Kidney (tissue), 22 donors: ENCODE measurements at places on chromosomes 12 and 14. TPM values are rescaled to one million over a fixed set of nuclear protein-coding genes. Genes with fewer than 3 reads are reported as not detected.

ATL1 gene
- 5.9 TPM for total RNA-seq

KCNC2 gene
- not detected for total RNA-seq

BATF gene
- 3.7 TPM for total RNA-seq

CLEC7A gene
- total RNA-seq = 20.0 TPM

GALC gene
- 29.4 TPM for total RNA-seq

EIF2S3B gene
- 1.5 TPM for total RNA-seq

RNASE1 gene
- 201 TPM for total RNA-seq

SLC25A47 gene
- total RNA-seq = not detected

RNU4-1 gene
- total RNA-seq = 3,016 TPM

KRT83 gene
- not detected for total RNA-seq

SLCO1C1 gene
- 0.91 TPM for total RNA-seq

POU6F1 gene
- total RNA-seq = 20.0 TPM

COCH gene
- total RNA-seq = 1.6 TPM

KRT2 gene
- not detected for total RNA-seq

OR4E1 gene
- not detected for total RNA-seq

CMKLR1 gene
- 25.7 TPM for total RNA-seq

METAP2 gene
- 65.7 TPM for total RNA-seq

GALNT9 gene
- total RNA-seq = 20.7 TPM

DIO3 gene
- total RNA-seq = 0.94 TPM

VSIG10 gene
- total RNA-seq = 26.1 TPM

PAX9 gene
- total RNA-seq = 0.19 TPM

CCDC77 gene
- total RNA-seq = 6.0 TPM

NUP107 gene
- 34.4 TPM for total RNA-seq

NID2 gene
- 37.7 TPM for total RNA-seq

KLHL42 gene
- total RNA-seq = 21.2 TPM

DRAM1 gene
- total RNA-seq = 35.8 TPM

ASPG gene
- total RNA-seq = 2.5 TPM

TOMM20L gene
- not detected for total RNA-seq

TTC7B gene
- 48.3 TPM for total RNA-seq

RNASE4 gene
- 22.8 TPM for total RNA-seq

TCL1A gene
- 1.4 TPM for total RNA-seq

OTOGL gene
- total RNA-seq = 0.47 TPM

TMEM229B gene
- 7.8 TPM for total RNA-seq

DCAF5 gene
- total RNA-seq = 51.0 TPM

GLT1D1 gene
- total RNA-seq = 0.41 TPM

HCAR2 gene
- not detected for total RNA-seq

TAS2R7 gene
- total RNA-seq = not detected

IGF1 gene
- 7.2 TPM for total RNA-seq

KERA gene
- total RNA-seq = not detected

HRK gene
- 5.0 TPM for total RNA-seq

TSPAN19 gene
- 0.66 TPM for total RNA-seq

DPPA3 gene
- total RNA-seq = not detected

FBXO34 gene
- total RNA-seq = 38.5 TPM

NTF3 gene
- 3.5 TPM for total RNA-seq

CLEC4E gene
- total RNA-seq = 4.3 TPM

NRL gene
- total RNA-seq = 4.9 TPM

DBX2 gene
- not detected for total RNA-seq

ARPC3 gene
- total RNA-seq = 204 TPM

LHX5 gene
- total RNA-seq = not detected

HPD gene
- total RNA-seq = 4.6 TPM

KLRB1 gene
- total RNA-seq = 3.0 TPM

VRTN gene
- total RNA-seq = not detected
